Inflammatory macrophage treated with lipopolysaccharide for 4 hours (primary cell): ENCODE measurements at places on chromosomes 13 and 19.
A peak's percentile ranks its signal among the peaks of the same experiment; 100 is the strongest.

DNA sequence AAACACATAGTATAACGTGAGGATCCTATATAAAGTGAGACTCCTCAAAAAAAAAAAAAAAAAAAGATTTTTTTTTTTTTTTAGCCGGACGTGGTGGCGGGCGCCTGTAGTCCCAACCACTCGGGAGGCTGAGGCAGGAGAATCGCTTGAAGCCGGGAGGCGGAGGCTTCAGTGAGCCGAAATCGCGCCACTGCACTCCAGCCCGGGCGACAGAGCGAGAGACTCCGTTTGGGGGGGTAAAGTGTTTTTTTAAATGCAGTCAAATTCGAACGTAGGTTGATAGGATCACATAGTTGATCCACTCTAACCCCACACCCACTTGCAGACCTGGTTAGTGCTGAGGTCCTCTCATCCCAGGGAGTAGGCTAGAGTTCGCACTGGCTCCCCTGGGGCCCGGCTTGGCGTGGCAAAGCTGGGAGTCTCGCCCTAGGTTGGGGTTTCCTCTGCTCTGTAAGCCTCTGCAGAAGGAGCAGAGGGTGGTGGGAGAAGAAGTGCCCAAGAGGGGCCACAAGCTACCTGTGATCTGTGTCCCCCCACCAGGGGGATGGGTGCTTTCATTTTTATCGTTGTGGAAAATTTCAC, 6.5 kb downstream of the RNF225 start:
- DNase-seq: no peak

GRCh38 chr13:67650471-67650870, 420.3 kb upstream of the PCDH9 start:
- DNase-seq: peak; percentile 16

DNA sequence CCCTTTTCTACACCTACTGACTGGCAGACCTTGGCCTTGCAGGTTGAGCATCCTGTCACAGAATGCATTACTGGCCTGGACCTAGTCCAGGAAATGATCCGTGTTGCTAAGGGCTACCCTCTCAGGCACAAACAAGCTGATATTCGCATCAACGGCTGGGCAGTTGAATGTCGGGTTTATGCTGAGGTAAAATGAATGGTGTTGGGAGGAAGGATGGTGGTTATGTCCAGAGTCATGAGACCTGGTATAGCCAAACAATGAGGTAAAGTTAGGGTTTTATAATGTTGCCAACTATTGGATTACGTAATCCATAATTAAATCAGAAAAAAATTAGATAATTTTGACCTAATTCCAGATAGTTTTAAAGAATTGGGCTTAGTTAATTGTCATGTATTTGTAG, 212.5 kb downstream of the PCCA start:
- no peak for DNase-seq

GRCh38 chr13:42808341-42808940, 27.1 kb downstream of the FAM216B start:
- DNase-seq: no peak

DNA sequence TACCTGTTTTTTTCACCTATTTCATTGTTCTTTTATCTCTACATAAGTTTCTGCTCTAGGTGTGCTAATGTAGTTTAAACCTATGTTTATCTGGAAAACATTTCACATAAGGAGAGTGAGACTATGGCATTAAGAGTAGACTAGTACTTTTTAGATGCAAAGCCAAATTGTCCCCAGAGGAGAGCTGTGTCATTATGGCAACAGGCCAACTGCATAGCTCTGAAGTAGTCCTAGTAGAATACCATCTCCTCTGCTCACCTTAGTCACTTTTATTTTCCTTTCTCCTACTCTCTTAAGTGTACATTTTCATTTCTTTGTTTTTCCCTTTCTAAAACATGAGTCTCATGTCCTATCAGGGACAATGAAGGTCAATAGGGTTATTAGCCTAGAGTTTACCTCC, 123.1 kb downstream of the ITGBL1 start:
- DNase-seq: no peak
